ENCODE measurements at places on chromosomes 5 and 9.

GRCh38 chr5:135377751-135378680 lies 21.0 kb downstream of the MACROH2A1 start:
- DNase-seq, result no peak

- DNase-seq, result no peak
Measured at GRCh38 chr9:34809504-34810186, 99.7 kb upstream of the CCL21 start.

DNA sequence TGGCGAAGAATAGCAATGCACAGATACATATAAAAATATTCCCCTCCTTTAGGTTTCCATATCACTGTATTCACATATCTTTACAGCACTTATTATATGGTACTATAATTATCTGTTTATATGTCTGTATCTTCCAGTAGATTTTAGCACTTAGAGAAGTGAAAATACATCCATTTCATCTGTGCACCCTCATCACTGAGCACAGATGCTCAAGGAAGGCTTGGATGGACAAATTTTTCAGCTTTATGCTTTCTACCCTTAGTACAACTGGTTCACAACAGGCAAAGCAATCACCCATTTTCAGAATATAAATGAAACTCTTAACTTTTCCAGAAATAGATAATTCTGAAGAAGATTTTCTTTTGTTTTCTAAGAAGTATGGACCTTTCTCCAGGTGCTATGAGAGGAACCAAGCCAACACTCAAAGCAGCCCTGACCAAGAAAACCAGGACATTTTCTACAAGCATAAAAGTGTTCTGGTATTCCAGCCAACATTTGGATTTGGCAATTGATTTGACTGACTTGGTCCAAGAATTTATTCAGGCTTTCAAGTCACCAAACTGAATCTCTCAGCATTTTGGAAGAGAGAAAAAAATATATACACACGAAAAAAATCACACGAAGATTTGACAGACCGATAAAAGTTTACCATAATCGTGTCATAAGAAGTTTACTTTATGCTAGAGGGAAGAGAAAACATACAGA lies 170.2 kb upstream of the CD180 start:
- DNase-seq, result no peak

GRCh38 chr5:9363026-9363425 lies 182.8 kb downstream of the SEMA5A start:
- DNase-seq, result no peak

GRCh38 chr5:177079606-177080005 lies 7.1 kb upstream of the FGFR4 start:
- no peak for DNase-seq

- DNase-seq, result no peak
Measured at GRCh38 chr5:56685503-56686217, 129.7 kb upstream of the MAP3K1 start.

- no peak for DNase-seq
Measured at GRCh38 chr9:127309715-127310114, 45.1 kb downstream of the GARNL3 start.

All from stimulated activated CD4-positive, alpha-beta T cell treated with anti-CD3 and anti-CD28 coated beads, Interleukin-12 subunit alpha, Interleukin-12 subunit beta, amount 100 ng/mL, for 4 hours (primary cell).